ENCODE measurements at places on chromosomes 16 and 17.

GRCh38 chr17:59423137-59423724 is 91.8 kb downstream of the YPEL2 start:
- no peak for DNase-seq

DNA sequence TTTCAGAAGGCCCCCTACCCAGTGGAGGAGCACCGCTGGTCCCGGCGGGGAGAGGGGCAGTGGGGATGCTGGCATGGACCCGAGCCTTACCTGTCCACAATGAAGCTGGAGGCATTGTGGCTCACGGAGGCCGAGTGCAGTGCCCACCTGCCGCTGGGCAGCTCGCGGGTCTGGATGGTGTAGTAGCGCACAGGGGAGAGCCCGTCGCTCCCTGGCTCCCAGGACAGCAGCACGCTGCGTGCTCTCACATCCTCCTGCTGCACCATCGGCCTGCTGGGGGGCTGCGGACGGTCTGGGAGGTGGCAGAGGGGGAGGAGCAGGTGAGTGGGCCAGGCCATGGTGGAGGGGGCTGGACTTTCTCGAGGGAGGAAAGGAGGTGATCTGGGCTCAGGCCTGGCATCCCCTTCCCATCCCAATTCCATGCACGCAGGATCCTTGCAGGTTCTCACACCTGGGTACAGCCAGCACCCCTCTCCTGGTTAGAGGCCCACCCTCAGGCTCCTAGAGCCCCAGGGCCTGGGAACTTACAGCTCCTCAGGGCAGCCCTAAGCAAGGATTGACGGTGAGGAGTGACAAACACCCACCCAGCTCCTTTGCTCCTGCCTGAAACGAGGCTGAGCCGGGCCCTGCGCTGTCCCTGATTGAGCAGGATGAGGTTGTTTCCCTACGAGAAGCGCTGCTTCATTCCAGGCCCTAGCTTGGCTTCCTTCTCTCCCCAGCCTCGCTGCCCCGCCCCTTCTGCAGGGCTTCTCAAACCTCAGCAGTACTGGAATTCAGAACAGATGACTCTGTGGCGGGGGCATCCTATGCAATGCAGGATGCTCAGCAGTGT is 76.2 kb upstream of the CDC42EP4 start:
- DNase-seq, result no peak

- DNase-seq, result no peak
Measured at GRCh38 chr16:30551781-30552180, 6.4 kb downstream of the ZNF764 start.

DNA sequence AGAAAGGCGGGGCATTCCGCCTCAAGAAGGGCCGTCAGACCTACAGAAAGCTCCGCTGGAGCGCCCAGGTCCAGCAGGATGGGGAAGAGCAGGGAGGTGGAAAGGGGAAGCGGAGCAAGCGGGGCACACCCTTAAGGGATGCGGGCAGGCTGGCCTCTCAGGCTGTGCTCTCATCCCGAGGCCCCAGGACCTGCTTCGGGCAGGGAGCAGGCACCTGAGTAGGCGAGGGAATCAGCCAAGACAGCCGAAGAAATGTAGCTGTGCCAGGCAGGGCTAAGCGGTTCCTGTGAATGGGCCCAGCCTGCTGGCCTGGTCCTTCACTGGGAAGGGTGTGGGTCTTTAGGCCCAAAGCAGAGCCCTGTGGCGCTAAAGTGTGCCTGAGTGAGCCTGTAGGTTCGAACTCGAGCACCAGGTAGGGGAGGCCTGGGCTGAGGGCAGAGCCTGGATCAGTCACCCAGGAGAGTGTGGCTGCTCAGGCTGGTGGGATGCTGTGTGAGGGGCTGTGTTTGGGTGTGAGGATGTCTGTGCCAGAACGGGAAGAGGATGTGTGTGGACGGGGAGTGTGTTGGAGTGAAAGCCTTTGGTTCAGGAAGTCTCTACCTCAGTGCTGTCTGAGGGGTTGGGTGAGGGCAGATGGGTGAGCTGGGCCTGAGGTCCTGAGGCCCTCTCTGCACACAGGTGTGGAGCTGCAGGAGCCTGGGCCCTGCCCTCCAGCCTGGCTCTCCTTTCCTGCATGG is 3.3 kb downstream of the TBX4 start:
- no peak for DNase-seq

- no peak for DNase-seq
Measured at GRCh38 chr17:8322061-8322460, 12.0 kb downstream of the ARHGEF15 start.

DNA sequence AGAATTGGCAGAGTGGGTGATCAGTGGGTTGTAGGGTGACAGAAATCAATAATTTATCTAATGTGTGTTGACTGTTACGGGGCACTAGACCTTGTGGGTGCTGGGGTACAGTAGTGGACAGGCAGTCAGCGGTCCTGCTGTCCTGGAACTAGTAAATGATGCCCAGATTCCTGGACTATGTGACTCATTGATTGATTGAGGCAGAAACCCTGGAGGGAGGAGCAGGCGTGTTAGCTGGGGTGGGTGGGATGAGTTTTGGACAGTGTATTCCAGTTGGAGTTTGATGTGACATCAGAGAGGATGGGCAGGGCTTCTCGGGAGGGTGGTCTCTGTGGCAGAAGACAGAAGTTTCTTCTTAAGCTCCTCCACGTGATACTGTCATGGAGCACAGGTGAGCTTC is 24.4 kb downstream of the PRMT7 start:
- no peak for DNase-seq

DNA sequence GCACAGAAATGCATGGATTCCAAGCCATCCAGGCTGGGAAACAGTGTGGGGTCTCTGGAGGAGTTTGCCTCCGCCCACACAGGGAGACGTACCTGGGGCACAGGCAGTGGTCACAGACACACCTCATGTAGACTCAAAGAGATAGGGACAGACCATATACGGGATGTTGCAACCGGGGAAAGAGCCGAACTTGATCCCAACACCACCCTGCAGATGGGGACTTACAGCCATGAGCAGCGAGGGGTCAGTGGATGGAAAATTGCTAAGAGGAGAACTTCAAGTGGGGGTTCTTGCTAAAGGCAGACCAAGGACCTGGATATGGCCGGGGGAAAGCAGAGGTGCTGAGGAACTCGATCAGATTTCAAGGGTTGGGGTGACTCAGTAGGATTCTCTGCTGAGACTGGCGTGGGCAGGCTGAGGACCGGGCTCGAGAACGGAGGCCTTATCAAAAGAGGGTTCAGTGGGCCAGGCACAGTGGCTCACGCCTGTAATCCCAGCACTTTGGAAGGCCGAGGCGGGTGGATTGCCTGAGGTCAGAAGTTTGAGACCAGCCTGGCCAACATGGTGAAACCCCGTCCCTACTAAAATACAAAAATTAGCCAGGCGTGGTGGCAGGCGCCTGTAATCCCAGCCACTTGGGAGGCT is 12.0 kb upstream of the DNAH17 start:
- DNase-seq, result no peak
